ENCODE measurements at places on chromosomes 13 and 19.

DNA sequence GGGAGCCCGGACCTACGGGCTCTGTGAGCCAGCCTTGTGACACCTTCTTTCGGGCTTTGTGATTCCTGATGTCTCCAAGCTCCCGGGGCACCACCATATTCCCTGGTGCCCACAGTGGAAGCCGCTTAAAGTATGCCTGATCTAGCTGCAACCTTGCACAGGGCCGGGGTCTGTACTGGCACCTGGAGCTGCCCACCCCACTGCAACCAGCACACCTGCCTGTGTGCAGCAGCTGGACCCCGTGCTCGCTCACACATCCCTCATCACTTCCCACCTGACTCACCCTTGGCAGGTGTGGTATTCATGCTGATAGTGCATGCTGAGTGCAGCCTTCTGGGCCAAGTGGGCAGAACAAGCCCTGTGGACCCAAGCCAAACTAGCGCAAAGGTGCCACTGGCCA lies 1981.1 kb upstream of the PCDH20 start:
- DNase-seq = no peak

DNA sequence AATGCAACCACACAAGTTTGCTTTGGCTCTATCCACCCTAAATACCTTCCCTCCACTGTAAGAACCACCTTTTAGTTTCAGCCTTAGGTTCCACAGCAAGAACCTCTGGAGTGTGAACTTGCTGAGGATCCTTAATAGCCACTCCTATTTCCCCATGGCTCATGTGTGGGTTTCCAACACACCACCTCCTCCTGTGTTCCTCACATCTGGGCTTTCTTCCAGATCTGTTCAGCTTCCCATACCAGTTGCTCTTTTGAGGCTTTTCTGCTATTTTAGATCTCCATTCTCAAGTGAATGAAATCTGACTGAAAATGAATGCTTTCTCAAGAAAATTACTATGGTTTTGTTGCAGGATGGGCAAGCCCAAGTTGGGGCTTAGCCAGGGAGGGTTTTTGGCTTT lies 104.8 kb upstream of the MIR17HG start:
- no peak for DNase-seq

DNA sequence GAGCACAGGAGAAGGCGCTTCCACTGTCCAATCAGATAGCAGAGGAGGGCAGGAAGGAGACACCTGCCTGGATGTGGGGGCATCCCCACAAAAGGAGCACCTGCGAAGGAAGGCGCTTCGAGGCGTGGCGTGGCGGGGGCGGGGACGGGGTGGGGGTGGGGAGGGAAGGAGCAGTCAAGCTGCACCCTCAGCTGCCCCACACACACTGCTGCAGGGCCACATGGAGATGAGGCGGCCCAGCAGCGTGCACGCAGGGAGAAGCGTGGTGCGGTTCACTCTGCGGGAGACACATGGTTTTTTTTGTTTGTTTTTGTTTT lies 21.4 kb downstream of the ANKRD27 start:
- no peak for DNase-seq

GRCh38 chr13:95099541-95099940 lies 201.7 kb downstream of the ABCC4 start:
- DNase-seq = no peak

DNA sequence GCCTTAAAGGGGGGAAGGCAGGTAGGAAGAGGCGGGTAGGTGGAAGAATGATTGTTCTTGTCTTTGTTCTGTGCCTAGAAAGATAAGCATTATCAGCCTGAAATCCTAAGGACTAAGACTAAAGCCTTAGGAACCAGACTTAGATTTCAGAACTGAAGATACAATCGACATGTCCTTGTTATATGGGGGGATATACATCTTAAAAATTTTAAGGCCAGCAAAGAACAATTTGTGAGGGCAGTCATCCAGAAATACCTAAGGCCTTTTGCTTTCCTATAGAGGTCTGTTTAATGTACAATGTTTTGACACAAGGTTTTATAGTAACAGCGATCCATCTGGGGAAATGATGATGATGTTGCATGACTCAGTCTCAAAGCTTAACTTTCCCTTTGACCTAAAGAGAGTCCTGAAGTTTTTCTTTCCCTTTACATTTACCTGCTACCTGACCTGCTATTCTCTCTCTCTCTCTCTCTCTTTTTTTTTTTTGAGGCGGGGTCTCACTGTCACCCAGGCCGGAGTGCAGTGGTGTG lies 20.2 kb upstream of the CEACAM6 start:
- DNase-seq = no peak

GRCh38 chr13:106562301-106562700 lies 5.6 kb downstream of the ARGLU1 start:
- DNase-seq = no peak

DNA sequence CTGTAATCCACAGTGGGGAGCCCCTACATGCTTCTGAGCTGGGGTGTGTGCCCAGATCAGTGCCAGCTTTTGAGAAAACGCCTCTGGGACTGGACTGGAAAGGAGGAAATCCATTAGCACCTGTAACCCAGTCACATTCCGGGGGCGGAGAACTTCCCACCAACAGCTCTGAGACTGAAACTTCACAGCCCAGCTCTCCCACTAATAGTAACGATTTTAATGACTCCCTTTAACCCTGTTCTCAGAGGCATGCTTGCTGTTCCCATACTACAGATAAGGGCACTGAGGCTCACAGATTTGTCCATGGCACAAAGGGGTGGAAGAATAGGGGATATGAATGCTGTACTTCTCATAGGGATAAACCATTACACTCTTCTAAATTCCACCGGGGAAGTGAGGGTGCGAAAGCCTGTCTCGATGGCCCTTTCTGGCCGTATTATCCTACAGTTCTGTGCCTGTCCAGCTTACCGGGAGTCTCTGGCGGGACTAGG lies 851 bp downstream of the FBXO46 start:
- no peak for DNase-seq

All from stimulated activated CD4-positive, alpha-beta T cell treated with anti-CD3 and anti-CD28 coated beads, Interleukin-15, amount 100 ng/mL, for 1 hour (primary cell).